Stimulated activated CD8-positive, alpha-beta memory T cell treated with anti-CD3 and anti-CD28 coated beads, Interleukin-7, amount 100 ng/mL, for 24 hours (primary cell): ENCODE measurements at places on chromosomes 2 and 18.

- no peak for DNase-seq
Observed at GRCh38 chr18:49555641-49556040, 6.2 kb upstream of the LIPG start.

- DNase-seq: no peak
Observed at GRCh38 chr2:27752551-27753237, 18.8 kb upstream of the MRPL33 start.

GRCh38 chr2:2332381-2332780 lies 1.3 kb upstream of the MYT1L start:
- no peak for DNase-seq

DNA sequence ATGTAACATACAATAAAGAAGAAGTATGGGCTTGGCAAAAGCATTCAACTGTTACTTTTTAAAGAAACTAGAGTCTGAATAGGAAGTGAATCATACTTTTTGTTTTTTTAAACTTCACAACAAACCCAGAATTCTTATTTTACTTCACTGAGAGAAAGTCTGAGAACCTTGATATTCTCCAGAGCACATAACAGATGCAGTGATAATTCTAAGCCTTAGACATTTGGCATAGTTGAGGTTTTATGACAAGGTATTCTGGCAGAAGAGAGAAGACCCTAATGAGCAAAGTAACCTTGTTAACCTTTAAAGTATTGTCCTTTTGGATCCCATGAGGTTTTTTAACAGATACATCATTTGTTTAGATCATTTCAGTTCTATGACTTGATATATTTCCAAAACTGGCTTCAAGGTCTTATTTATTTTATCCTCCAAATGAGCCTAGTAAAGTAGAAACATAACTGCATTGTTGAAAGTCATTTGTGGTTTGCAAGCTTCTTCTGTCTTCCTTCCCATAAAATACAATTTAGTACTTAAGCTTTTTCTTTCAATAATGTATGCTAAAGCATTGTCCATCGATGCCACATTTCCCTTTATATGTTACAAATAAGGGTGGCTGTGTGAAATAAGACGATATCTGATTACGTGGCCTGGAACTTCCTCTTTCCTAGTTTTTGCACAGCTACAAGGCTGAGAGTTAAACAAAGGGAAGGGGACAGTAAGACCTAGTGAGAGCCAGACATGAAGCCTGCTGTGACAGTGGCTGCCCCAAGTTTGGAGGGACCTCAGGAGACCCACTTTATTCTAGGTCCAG lies 86.1 kb upstream of the ITPRID2 start:
- no peak for DNase-seq

GRCh38 chr2:101759162-101759561 lies 61.7 kb downstream of the MAP4K4 start:
- no peak for DNase-seq

GRCh38 chr18:50307738-50308470 lies 20.4 kb upstream of the CXXC1 start:
- peak; percentile 81 for DNase-seq

GRCh38 chr2:84297155-84297554 lies 161.9 kb downstream of the SUCLG1 start:
- no peak for DNase-seq

- DNase-seq: no peak
Observed at GRCh38 chr2:1841903-1842791, 97.8 kb upstream of the PXDN start.

GRCh38 chr2:100952512-100952911 lies 49.6 kb upstream of the RPL31 start:
- no peak for DNase-seq

DNA sequence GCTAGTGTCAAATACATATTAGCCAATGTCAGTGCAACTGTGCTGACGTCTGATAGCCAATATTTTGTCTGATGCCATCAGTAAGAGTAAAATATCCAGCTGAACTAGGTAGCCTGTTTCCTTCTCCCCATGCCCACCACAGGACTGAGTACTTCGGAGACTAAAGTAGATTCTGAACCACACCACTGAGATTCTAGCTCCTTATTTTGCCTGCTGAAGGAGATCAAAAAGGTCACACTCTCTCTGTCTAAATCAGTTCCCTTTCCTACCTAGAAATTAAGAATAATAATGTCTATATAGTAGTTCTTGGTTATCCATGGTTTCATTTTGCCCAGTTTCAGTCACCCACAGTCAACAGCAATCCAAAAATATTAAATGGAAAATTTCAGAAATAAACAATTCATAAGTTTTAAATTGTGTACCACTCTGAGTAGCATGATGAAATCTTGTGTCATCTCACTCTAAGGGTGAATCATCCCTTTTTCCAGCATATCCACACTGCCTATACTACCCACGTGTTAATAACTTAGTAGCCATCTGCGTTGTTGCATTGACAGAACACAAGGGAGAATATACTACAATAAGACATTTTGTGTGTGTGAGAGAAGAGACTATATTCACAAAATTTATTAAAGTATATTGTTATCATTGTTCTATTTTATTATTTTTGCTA lies 1043.3 kb upstream of the PIK3C3 start:
- DNase-seq: no peak

DNA sequence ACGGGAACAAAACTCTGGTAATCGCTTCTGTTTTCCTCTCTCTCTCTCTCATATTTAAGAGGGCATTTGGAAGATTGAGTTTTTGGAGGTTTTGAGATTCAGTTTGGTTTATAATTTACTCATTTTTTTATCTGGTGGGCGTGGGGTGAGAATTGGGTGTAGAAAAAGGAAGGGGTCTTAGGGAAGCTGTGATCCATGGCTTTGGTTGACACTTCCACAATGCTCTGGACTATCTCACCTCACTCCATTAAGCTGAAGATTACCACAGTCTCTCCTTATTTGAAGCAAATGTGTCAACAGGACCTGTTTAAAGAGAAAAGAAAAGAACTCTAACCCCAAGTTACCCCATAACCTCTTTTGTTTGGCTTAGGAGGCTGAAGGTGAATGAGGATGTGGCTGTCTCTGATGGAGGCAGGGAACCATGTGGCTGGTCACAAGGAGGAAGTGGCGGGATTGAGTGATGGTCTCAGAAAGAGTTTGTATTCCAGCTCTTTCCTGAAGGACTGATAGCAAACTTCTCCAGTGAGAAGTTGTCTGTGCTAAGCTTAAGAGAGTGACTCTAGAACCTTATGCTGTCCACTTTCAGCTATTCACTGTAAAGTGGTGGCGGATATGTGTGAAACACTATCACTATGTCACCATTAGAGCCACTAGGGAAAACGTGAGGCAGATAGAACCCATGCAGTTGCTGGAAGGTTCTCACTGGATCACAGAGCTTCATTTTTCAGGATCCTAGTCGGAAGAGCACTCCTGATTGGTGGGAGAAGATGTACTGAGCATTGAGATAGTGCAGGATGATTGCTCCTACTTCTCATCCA lies 934 bp downstream of the ZNF804A start:
- DNase-seq: no peak

DNA sequence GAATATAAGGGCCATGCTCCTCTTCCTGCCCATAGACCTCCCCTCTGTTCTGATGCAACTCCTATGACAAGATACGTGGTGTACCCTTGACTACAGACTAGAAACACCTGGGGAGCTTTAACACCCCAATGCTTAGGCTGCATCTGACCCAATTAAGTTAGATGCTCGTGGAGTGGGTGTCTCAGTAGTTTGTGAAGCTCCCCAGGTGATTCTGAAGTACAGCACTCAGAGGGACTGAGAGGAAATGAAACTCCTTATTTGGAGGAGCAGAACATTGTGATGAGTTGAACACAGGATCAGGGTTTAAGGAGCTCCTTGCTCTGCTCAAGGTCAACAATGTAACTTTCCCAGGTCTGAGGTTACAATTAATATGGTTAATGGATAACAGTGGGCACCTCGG lies 80.3 kb upstream of the TTC39C start:
- DNase-seq: no peak

GRCh38 chr2:116073731-116074130 lies 1631.3 kb downstream of the DPP10 start:
- DNase-seq: no peak

GRCh38 chr2:19989342-19989666 lies 601 bp downstream of the WDR35 start:
- no peak for DNase-seq

DNA sequence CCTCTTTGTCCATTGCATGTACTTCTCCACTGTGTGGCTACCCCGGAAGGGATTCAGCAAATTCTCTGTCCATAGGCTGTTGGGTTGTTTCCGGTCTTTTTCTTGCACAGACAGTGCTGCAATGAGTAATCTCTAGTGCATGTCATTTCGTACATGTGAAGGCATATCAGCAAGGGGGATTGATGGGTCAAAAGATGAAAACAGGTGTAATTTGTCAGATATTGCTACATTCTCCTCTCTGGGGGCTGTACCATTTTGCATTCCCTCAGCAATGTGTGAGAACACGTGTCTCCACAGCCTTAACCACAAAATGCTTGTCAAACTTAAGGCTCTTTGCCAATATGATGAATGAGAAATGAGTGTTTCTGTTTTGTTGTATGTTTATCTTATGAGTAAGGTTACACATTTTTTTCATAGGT lies 60.5 kb downstream of the KLHL29 start:
- no peak for DNase-seq

DNA sequence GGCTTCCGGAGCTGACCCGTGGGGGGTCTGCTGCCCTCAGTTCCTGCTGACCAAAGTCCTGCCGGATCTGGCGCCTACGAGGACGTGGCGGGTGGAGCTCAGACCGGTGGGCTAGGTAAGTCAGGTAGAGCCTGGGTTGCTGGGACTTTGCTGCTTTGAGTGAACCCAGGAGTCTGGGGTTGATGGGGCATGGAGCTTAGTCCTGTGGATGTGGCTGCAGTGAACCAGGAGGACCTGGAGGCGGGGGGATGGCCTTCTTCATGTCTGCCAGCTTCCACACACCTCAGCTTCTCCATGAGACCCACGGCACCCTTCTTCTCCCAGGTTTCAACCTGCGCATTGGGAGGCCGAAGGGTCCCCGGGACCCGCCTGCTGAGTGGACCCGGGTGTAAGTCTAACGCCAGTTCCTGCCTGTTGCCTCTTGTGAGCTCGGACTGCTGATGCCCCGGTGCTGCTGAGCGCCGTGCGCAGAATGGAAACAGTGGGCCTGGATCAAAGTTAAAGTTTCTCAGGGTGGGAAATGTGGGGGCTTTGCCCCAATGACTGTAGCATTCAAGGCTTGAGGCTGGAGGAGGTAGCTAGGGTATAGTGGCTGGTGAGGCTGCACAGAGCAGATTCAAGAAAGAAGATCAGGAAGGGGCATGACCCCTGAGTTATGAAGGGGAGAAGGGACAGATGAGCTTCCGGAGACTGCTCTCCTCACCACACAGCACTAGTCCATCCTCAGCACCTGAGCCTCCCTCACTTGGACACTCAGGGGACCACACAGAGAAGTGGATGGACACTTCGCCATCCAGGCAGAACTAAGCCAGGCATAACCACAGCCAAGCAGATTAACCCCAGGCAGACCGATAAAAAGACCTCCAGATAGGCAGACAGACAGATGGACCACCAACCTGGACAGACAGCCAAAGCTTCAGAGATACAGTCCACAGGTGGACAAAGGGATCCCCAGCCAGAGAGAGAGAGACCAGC lies 17.3 kb downstream of the PTPN18 start:
- DNase-seq: no peak

DNA sequence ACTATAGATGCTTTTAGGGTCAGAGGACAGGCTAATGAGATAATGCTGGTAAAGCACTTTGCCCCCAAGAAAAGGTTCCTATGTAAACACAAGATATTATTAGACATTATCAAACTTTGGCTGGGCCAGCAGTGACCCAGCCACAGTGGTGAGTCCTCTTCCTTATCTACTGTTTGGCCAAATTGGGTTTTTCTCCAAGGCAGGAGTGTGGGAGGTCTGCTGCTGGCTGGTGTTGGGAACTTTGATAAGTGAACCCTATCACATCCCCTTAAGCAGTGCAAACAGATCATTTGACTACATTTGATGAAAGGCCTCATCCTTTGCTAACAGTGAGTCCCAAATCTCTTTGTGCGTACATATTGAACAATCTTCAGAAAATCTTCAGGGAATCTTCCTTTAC lies 16.2 kb downstream of the FZD7 start:
- no peak for DNase-seq

GRCh38 chr2:24258718-24259117 lies 83.9 kb downstream of the FAM228A start:
- no peak for DNase-seq

DNA sequence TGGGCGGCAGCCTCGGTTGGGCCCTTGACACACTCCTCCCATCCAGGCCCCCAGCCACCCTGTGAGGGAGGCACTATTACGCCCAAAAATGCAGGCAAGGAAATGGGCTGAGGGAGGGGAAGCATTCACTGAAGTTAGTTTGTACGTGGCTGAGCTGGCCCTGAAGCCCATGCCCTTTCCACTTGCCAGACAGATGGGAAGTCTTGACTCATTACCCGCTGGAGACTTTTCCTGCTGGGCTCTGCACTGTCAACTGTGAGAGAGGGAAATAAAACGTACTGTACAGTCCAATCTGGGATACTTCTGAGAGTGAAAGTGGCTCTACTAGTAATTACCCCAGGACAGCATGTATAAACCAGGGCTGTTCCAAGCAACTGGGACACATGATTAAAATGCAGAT lies 125.9 kb downstream of the MSH2 start:
- DNase-seq: no peak

DNA sequence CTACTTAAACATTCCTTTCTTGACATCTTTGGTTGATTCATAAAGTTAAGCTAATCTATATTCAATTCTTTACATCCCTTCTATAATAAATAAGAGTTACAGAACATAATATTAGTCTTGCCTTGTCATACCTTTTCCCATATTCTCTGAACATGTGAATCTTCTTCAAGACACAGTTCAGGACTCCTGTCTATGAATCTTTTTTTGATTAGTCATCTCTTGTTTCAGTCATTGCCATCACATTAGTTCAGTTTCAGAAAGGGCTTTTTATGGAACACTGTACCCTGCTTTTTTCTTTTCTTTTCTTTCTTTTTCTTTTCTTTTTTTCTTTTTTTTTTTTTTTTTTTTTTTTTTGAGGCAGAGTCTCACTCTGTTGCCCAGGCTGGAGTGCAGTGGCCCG lies 181.2 kb downstream of the UBE2E3 start:
- DNase-seq: no peak
